Posterior vena cava (tissue), 2 donors: ENCODE measurements at places on chromosomes 3 and 15.

DNA sequence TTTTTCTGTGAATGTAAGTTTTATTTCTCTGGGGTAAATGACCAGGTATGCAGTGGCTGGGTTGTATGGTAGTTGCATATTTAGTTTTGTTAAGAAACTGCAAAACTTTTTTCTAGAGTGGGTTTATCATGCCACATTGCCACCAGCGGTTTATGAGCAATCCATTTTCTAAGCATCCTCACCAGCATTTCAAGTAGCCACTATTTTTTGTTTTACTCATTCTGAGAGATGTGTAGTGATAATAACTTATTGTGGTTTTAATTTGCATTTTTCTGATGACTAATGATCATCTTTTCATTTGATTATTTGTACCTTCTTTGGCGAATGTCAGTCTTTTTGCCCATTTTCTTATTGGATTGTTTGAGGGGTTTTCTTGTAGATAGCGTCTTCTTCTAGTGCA is 56.2 kb downstream of the SPRED1 start:
- no peak for DNase-seq

- no peak for DNase-seq
These were observed 22.3 kb upstream of the GHSR start for GRCh38 chr3:172470588-172470987.

- no peak for DNase-seq
These were observed 14.7 kb downstream of the IGSF11 start for GRCh38 chr3:119019767-119020518.

DNA sequence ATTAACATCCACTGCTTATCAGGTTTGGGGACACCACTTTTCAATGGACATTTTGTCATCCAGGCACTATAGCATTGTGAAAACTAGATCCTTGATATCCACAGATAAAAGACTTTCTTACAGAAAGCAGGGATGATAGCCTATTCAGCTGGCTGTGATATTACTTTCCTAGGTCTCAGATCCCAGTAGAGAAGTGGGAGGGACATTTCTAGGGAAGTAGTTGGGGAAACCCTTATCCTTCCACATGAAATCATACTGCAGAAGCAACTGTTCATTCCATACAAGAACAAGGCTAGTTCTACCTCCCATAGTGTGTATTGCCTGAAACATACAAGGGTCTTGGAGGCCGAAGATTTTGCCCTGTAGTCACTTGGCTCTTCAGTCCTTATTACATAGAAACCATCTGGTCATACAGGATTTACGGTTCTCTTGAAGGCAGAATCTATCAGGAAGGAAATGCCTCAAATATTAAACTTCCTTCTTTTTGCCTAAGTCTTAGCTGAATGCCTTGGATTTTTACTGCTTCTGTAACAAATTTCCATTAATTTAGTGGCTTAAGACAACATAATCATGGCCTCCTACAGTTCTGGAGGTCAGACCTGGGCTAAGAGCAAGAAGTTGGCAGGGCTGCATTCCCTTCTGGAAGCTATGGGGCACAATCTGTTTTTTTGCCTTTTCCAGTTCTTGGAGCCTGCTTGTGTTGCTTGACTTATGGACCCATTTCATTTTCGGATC is 119.4 kb downstream of the ECT2 start:
- DNase-seq, result no peak

DNA sequence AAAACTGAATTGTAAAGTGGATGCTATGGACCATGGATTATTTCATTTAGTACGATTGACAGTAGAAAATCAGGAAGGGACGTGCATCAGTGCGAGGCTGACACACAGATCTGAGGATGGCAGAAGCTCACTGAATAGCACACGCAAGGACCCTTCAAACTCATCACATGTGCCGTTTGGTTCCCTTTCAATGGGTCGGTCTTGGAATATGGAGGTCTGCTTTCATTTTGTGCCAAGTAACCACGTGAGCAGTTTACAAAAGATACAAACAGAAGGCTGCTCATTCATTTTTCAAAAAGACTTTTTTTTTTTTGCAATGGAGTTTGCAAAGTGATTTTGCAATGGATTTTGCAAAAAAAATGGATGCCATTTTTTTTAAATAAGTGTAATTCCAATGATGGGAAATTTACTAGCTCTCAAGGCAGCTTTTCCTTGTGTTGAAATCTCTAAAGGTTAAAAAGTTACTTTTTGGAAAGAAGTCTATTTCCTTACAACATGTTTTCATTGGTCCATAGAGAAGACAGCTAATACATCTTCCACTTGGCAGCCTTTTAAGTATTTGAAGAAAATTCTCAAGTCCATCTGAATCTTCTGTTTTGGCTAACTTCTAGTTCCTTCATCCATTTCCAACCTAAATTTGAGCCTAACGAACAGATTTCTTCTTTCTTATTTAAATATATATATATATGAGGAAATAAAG is 392.3 kb upstream of the TPRG1 start:
- DNase-seq, result no peak

DNA sequence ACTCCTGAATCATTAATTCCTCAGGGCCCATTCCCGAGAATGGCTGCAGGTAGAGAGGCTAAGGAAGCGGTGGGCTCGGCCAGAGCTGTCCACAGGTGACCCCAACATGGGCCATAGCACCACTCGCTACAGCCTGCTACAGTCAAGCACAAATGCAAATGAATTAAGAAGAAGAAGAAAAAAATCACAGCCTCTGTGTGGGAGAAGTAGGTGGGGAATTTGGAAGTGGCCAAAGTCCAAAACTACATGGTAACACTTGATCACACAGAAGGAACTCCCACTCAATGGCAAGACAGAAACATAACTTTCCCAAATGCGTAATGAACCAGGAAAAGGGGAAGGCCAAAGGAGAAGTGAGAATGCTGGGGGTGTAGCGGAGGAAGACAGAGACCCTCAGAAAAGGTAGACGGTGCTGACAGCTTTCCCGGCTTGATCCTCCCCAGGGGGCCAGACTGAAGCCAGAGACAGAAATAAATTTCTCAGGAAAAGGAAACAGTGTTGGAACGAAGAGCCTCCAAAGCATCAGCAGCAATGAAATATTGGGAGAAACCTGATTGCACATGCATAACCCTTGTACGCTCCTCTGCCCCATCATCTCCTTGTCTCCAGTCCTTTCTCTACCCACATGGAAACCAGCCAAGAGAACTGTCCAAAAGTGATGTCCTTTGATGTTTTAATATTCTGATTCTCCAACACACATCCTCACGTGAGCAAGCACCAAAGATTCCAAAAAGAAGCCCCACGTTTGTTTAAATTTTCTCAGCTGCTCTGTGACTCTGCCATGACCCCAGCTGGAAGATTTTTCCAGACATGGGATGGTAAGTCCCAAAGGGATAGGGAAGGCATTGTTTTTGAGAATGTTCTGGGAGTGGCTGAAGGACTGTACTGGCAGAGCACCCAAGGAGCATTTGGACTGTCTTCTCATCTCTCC is 107.6 kb downstream of the OXNAD1 start:
- DNase-seq, result no peak

DNA sequence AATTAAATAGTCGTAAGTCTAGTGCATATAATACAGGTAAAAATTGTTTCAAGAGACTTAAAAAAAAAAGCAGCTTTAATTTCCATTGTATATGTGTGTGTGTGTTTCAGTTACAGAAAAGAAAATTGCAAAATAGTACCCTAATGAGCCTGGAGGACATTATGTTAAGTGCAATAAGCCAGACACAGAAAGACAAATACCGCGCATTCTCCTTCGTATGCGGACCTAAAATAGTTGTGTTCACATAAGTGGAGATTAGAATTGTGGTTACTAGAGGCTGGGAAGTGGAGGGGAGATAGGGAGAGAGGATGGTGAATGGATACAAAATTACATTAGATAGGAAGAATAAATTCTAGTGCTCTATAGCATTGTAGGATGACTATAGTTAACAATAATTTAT is 3.6 kb downstream of the MESD start:
- no peak for DNase-seq

GRCh38 chr3:134364061-134364935 is 9.9 kb downstream of the AMOTL2 start:
- peak; percentile 97 for DNase-seq

DNA sequence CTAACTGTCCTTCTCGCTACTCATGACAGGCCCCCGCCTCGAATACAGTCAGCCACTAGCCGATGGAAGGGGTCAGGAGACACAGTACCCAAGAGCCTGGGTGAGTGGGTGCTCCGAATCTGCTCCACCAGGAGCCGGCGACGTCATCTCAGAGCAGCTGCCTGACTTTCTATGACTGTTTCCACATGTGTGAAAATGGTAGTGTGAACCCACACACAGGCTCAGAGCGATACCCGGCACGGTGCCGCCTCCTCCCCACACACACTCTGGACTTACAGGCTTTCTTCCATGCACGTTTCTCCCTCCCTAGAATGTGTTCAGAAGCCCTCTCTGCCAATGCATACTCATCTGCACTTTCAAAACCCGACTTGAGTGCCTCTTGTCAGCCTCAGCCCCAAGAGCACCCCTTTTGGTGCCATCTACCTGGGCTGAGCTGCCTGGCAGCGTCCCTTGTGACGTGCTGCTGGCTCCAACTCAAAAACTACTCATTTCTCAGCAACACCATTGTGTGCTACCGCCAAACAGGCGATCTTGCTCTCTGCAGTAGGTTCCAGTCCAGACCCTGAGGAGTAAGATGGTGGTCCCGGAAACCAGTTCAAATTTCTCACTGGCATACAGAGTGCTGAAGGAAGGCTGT is 29.7 kb downstream of the VGLL4 start:
- no peak for DNase-seq

DNA sequence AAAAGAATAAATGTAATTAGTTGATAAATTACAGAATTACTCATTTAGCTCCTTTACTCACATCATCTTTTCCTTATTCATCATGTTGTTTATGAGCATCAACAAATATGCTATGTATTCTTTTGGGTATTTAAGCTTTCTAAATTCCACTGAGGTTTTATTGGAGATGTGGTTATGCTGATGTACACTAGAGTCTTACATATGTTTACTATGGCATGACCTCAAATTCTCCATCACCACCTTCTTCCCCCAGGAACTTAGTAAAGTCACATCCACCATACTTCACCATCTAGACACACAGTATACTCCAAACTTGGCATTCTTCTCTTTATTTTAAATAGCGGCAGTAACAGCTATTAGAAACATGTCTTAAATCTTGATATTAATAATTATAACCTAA is 74.1 kb upstream of the MELTF start:
- DNase-seq, result no peak

DNA sequence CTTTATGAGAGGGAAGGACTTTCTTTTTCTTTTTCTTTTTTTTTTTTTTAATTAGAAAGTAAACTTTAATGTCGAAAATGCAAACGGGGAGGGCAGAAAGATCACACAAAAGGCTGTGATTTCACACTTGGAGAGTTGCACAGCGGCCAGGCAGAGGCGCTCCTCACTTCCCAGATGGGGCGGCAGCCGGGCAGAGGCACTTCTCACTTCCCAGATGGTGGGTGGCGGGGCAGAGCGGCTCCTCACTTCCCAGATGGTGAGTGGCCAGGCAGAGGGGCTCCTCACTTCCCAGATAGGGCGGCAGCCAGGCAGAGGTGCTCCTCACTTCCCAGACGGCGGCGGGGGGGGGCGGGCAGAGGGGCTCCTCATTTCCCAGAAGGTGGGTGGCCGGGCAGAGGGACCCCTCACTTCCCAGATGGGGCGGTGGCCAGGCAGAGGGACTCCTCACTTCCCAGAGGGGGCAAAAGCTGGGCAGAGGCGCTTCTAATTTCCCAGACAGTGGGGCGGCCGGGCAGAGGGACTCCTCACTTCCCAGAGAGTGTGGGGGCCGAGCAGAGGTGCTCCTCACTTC is 88.6 kb downstream of the ATP2B2 start:
- DNase-seq, result no peak

- no peak for DNase-seq
These were observed 41.3 kb downstream of the ADAMTSL3 start for GRCh38 chr15:83695246-83695645.

- no peak for DNase-seq
These were observed 37.6 kb upstream of the SLC9A9 start for GRCh38 chr3:143885780-143886427.

GRCh38 chr3:29468187-29468586 is 187.3 kb downstream of the RBMS3 start:
- DNase-seq, result no peak

- no peak for DNase-seq
These were observed 8.2 kb upstream of the SLC28A1 start for GRCh38 chr15:84876269-84876668.

- no peak for DNase-seq
These were observed 110.0 kb upstream of the MEF2A start for GRCh38 chr15:99455789-99456160.

DNA sequence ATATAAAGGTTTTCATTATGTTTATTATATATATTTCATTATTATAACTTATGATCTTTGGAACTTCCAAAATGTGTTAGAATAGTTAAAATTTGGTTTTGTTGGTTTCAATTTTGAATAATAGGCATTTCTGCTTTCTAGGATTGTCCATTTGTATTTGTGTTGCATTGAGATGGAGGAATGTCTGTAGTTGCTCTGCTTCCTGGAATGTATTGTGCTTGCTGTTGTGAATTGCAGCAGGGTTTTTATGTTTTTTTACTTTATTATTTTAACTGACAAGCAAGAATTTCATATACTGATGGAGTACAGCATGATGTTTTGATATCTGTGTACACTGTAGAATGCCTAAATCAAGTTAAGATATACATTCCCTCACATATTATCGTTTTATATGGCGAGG is 247.4 kb downstream of the XXYLT1 start:
- no peak for DNase-seq

GRCh38 chr3:166570102-166570501 is 732.9 kb upstream of the BCHE start:
- DNase-seq, result no peak

- no peak for DNase-seq
These were observed 89.2 kb downstream of the RBPMS2 start for GRCh38 chr15:64686130-64686735.

- DNase-seq, result no peak
These were observed 1284.7 kb downstream of the ROBO1 start for GRCh38 chr3:78483090-78483489.

GRCh38 chr15:85556618-85556895 is 176.2 kb downstream of the AKAP13 start:
- no peak for DNase-seq

DNA sequence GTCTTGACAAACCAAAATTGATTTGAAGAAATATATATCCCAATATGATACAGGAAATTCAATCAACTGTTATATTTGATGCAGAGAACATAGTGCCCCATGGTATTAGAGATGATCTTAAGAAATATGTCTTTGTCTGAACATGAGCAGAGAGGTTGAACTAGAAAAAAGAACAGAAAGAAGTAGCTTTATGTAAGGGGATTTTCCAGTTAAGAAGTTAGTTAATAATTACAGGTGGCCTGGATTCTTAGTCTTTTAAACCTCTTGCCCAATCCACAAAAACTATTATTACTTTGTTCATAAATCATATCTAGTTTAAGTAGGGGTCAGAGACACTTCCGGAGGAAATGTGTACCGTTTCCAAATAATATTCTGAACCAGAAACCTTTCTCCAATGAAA is 1186.7 kb upstream of the EPHA6 start:
- no peak for DNase-seq

- DNase-seq, result peak; percentile 32
These were observed 125.6 kb downstream of the LRRK1 start for GRCh38 chr15:101044625-101045235.

DNA sequence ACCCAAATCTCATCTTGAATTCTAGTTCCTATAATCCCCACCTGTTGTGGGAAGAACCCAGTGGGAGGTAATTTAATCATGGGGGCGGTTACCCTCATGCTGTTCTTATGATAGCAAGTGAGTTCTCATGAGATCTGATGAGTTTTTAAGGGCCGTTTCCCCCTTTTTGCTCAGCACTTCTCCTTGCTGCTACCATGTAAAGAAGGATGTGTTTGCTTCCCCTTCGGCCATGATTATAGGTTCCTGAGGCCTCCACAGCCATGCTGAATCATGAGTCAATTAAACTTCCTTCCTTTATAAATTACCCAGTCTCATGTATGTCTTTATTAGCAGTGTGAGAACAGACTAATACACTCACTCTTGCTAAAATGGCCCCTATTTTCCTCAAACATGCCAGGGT is 374.7 kb downstream of the TUSC7 start:
- DNase-seq, result no peak
